ENCODE measurements at places on chromosomes 12 and 14.

- no peak for DNase-seq
Observed at GRCh38 chr12:51335931-51336330, 10.5 kb downstream of the CELA1 start.

GRCh38 chr12:128594521-128594920 is 229.2 kb downstream of the SLC15A4 start:
- DNase-seq = no peak

DNA sequence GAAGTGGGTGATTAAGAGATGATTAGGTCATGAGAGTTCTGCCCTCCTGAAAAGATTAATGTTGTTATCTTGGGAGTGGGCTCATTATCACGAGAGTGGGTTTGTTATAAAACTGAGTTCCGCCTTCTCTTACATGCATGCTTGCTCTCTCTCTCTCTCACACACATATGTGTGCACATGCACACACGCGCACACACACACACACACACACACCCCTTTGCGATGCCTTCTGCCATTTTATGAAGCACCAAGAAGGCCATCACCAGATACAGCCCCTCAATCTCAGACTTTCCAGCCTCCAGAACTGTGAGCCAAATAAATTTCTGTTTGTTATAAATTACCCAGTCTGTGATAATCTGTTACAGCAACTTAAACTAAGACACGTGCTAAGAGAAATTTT is 5.7 kb upstream of the SLC41A2 start:
- DNase-seq = no peak

GRCh38 chr12:44217146-44217883 is 381.4 kb downstream of the TMEM117 start:
- DNase-seq = no peak

DNA sequence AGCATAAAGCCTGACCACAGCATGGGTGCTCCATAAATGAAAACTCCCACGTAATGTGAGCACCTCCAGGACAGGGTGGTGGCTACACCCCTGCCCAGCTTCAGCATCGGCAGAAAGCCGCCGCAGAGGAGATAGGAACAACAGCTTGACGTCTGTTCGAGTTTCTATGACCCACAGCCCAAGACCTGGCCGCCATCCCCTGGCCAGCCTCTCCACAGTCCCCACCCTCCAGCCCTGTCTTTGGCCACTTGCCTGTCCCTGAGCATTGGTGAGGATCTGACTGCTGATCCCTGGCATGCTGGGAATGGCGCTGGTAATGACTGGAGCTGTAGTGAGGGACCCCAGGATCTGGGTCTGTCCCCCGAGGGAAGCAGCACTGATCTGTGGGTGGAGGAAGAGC is 21.3 kb downstream of the POU6F1 start:
- DNase-seq = no peak

- peak; percentile 56 for DNase-seq
Observed at GRCh38 chr14:104665657-104666522, 23.5 kb upstream of the INF2 start.

DNA sequence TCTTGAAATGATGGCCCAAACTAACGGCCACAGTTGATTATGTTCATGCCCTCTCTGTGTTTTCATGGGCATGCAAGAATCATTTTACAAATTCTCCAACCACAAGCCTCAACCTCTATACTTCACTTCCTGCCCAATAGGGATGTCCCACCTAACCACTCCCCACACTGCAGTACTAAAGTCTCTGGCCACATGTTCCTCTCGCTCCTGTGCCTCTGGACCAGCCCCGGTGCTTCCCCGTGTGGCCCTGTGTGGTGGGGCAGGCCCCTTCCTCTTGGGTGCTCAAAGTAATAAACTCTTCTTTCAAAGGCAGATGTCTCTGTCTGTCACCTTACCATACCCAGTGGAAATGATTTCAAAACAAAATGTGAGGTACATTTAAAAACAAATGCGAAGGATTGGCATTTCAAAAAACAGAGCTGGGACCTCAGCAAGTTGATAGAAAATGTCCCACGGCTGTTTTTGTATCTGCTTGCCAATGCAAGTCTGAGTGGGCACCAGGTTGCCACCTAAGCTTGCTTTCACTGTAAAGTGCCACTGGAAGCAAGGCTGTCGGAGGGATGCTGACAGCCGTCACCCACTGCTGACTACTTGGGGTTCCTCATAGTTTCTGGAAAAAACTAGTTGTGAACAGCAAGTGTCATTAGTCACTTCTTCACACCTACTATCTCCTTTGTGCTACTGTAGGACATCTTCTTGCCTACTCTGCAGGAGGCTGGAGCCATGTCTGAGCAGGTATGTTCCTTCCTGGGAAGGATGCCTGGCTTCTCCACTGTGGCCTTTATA is 8.2 kb upstream of the SERPINA11 start:
- DNase-seq = no peak

All from activated effector memory CD4-positive, alpha-beta T cell treated with Interleukin-2 at 50 U/mL for 16 hours (primary cell).